ENCODE measurements at places on chromosomes 1 and 21. TPM values are rescaled to one million over a fixed set of nuclear protein-coding genes. Genes with fewer than 3 reads are reported as not detected.

The F5 gene
- polyA plus RNA-seq, result 2.3 TPM

The LHX8 gene
- not detected for polyA plus RNA-seq

GRCh38 chr21:28822486-28823335, 170.0 kb downstream of the LTN1 start:
- DNase-seq, result peak; percentile 70

GRCh38 chr1:3556336-3556735, 55.0 kb downstream of the MEGF6 start:
- no peak for DNase-seq

- DNase-seq, result no peak
Measured at GRCh38 chr1:65953170-65953569, 160.5 kb downstream of the PDE4B start.

DNA sequence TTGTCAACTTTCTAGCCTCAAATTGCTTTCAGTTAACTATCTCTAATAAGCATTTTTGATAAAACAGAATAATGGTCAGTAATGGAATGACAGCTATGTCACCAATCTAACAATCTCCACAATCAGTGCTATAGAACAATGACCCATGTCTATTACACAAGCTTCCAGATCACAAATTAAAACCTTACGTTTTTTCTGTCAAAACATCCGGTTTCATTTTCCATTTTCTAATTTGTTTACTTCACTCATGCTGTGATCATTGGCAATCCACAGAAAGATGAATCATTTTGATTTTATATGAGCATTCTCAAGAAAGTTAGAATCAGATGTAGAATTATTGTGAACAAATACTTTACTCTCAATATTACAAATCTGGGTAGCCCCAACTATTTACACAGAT, 80.3 kb downstream of the KCNT2 start:
- DNase-seq, result no peak

DNA sequence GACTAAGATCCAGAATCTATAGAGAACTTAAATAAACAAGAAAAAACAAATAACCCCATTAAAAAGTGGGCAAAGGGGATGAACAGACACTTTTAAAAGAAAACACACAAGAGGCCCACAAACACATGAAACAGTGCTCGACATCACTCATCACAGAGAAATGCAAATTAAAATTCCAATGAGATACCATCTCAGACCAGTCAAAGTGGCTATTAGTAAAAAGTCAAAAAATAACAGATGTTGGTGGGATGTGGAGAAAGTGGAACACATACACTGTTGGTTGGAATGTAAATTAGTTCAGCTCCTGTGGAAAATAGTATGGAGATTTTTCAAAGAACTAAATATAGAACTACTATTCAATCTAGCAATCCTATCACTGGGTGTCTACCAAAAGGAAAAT, 143.1 kb downstream of the IFI44 start:
- no peak for DNase-seq

DNA sequence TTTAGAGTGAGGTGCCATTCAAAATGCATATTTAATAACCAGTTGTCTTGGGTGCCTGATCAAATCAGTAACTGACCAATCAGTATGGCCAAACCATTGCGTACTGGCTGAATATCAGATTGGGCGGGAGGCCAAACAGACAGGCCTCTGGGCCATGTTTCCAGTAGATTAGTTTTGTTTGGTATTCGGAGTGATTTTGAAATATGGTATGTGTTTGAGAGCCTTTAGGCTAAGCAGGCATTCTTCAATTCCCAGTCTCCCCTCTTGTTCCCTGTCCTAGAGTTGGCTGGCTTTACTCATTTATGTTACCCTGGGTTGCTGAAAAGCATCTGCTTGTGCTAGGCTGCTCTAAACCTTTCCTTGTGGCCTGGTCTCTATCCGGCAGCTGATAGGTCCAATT, 80.1 kb downstream of the BACH1 start:
- DNase-seq, result no peak

DNA sequence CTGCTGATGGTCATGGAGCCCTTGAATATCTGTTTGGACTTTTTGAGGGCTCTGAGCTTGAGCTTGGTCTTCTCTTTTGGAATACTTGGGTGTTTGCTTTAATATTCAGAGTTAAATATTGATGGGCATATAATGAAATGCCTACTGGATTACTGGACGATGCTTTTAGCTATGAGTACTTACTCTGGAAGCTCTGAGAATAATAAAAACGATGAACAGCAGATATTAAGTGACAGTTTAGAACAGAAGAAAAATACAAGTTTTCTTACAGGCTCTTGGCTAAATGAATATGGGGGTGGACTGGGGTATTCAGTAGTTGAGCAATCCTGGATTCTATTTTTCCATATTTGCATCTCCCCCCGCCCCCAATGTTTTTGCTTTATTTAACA, 20.7 kb downstream of the GALNT2 start:
- no peak for DNase-seq

DNA sequence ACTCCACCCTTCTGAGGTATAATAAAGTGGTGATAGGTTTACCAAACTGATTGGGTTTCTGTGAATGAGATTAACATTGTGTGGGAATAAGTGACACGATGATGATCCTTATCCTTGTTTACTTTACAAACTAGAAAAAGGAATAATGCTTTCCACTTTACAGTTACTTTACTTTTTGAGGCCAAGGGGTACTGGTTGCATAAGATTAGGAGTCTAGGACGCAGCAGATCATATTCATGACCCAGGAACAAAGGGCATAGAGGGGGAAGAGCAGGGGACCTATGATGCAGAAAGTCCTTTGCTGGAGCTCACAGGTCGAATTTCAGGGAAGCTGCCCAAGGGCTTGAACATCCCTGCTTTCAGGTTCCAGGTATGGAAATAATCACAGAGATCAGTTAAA, 20.4 kb downstream of the FGGY start:
- DNase-seq, result no peak
